ENCODE measurements at places on chromosomes 7 and 10. TPM values are rescaled to one million over a fixed set of nuclear protein-coding genes. Genes with fewer than 3 reads are reported as not detected.

DNA sequence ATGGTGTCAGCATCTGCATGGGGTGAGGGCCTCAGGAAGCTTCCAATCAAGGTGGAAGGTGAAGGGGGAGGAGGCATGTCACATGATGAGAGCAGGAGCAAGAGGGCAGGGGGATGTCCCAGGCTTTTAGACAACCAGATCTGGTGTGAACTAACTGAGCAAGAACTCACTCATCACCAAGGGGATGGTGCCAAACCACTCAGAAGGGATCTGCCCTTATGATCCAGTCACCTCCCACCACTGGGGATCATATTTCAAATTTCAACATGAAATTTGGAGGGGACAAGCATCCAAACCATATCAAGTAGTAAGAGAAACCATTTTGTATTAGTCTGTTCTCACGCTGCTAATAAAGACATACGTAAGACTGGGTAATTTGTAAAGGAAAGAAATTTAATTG is 33.6 kb downstream of the THNSL1 start:
- no peak for DNase-seq

DNA sequence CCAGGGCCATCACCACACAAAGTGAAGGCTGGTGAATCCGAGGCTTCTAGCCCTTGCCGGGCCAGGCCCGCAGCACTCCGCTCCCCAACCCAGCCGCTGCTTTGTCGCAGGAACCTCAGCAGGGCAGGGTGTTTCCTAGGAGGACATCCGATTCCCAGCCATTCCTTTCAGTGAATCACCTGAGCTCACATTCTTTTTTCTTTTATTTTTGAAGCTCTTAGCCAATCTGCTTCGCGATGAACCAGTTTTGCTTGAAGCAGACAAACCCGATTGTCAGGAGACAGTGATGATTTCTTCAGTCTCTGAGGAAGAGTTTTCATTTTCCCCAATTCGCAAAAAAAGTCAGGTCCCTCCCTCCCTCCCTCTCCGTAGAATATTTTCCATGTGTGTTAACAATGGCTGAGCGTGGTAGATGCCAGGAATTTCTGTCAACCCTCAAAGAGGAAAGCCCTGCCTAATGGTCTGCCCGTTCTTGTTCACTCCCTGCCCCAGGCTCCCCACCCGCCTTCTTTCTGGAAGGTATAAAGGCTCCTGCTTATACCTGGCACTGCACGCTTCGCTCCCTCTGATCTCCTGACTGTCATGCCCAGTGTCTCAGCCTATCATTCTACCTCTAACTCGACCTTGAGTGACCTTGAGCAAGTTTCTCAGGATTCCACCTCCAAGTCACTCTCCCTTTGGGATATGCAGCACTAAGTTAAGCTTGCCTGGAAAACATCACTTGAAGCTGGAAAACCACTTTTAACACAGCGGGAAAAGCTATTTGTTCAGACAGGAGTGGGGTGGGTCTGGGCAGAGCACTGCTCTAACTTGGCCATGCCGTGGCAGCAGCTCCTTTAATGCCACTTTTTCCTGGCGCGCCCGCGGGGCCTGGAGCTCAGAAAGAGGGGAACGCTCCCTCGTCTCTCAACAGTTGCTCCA is 35.1 kb downstream of the EGFR start:
- DNase-seq, result no peak

UCMA gene
- not detected for total RNA-seq

DNA sequence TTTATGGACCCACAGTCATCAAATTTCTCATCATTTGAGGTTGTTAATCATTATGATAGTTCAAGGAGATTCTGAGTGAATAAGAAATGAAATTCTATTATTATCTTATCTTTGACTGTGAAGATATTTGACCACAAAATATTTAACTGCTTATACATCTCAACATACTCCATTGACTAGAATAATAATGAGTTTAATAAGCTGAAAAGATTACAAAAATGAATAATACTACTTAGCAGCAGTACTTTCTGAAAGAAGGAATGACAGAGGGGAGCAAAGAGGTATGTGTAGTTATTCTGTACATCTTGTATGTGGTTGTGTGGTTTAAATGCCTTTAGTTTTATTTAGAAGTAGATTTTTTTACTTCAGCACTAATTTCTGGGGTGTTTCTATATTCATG is 214.2 kb downstream of the PRKG1 start:
- no peak for DNase-seq

ARHGEF35 gene
- total RNA-seq, result 9.7 TPM

SLC13A1 gene
- total RNA-seq, result 0.10 TPM

C7orf57 gene
- total RNA-seq, result not detected

- no peak for DNase-seq
Observed at GRCh38 chr7:152333134-152333533, 102.7 kb downstream of the KMT2C start.

GRCh38 chr7:75696263-75697037 is 42.3 kb downstream of the HIP1 start:
- DNase-seq, result no peak

DNA sequence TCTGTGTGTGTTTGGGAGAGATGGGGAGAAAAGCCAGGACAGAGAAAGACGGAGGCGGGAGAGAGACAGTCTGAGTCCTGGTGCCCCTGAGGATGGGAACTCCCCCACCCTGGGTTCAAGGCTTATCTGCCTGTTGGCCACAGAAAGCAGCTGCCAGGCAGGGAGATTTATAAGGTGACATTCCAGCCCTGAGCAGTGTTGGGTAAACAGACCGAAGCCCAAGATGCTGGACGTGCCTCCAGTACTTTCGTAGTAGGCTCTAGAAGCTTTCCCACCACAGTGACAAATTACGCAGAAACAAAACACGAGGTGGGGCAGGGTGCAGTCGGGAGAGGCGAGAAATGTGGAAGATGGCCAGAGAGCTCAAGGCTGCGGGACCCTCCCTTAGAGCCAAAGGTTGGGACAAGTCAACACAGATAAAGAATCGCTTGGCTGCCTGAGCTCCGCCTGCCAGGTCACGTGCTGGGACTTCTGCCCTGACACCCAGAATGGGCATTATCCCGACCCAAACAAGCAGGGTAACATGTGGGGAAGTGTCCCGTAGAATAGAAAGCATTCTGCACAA is 41.1 kb downstream of the CCDC3 start:
- DNase-seq, result no peak

PANK1 gene
- total RNA-seq, result 9.6 TPM
